ENCODE measurements at places on chromosomes 11 and 22.

GRCh38 chr22:44341431-44342346, 28.9 kb upstream of the SHISAL1 start:
- peak; percentile 31 for DNase-seq

DNA sequence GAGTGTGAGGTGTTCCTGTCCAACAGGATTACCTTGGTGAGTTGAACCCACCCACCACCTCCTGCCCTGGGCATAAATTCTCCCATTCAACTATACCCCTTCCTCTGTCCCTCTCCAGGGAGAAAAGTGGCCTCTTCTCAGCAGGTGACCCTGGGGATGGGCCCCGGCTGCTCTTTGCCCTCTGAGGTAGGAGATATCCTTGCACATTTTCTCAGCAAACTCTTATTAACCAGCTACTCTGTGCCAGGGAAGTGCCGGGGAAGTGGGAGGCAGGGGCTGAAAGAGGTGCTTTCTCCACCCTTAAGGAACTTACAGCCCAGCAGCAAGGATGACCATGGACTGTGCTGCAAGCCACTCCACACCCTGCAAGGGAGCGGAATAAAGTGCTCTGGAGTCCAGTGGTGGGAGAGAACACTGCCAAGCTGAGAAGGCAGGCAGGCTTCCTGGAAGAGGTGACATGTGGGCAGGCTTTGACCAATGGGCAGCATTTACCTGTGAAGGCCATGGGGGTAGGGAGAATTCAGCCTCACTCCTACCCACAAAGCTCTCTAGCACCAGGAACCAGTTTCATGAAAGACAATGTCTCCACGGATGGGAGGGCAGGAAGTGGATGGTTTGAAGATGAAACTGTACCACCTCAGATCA, 21.9 kb upstream of the OAF start:
- no peak for DNase-seq

DNA sequence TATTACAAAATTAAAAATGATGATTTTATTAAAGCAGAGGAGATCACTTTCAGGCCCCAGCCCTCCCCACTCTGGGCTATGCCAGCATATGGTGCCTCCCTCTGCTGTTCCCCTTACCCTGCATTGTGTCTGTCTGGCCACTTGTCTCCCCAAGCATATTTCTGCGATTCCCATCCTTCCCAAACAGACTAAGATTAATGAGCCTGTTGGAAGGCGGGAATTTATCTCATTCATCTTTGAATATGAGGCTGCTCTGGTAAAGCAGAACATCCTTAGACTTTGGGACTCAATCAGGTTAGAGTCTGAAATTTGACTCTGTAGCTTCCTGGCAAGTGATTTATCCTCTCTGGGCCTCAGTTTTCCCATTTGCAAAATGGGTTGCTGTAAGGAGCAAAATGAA, 25.7 kb downstream of the AMPD3 start:
- no peak for DNase-seq

DNA sequence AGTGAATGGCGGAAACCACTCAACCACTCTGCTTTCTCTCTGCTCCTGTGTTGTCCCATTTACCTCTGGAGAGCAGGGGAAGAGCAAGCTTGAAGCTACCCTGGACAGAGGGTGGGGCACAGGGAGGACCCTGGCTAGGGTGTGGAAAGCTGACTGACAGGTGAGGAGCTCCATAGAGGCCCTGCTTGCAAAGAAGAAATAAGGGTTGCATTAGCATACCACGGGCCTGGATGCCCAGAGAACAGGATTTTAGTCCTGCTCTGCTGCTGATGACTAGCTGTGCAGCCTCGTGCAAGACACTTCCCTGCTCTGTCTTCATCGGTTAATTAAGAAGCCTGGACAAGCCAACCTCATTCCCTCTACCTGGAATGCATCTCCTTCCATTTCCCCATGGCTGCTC, 135.0 kb downstream of the BUD13 start:
- no peak for DNase-seq

- DNase-seq, result no peak
These were observed 77.3 kb downstream of the CYB5R2 start for GRCh38 chr11:7595951-7596350.

DNA sequence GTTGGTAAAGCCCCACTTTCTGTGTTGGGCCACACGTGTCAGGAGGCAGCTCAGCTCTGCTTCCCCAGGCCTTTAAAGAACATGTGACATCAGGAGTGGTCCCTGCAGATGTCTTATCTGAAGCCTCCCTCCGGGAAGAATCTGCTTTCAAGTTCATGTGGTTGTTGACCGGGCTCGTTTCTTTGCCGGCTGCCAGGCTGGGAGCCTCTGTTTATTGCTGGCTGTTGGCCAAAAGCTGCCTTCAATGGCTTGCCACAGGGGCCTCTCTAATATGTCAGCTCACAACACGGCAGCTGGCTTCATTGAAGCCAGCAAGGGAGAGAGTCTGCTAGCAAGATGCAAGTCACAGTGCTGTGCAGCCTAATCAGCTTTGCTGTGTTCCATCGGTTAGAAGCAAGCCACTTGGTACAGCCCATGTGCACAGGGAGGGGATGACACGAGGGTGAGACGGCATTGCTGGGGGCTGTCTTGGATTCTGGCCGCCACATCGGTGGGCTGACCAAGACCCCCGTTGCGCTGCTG, 14.6 kb downstream of the MRGPRF start:
- no peak for DNase-seq

DNA sequence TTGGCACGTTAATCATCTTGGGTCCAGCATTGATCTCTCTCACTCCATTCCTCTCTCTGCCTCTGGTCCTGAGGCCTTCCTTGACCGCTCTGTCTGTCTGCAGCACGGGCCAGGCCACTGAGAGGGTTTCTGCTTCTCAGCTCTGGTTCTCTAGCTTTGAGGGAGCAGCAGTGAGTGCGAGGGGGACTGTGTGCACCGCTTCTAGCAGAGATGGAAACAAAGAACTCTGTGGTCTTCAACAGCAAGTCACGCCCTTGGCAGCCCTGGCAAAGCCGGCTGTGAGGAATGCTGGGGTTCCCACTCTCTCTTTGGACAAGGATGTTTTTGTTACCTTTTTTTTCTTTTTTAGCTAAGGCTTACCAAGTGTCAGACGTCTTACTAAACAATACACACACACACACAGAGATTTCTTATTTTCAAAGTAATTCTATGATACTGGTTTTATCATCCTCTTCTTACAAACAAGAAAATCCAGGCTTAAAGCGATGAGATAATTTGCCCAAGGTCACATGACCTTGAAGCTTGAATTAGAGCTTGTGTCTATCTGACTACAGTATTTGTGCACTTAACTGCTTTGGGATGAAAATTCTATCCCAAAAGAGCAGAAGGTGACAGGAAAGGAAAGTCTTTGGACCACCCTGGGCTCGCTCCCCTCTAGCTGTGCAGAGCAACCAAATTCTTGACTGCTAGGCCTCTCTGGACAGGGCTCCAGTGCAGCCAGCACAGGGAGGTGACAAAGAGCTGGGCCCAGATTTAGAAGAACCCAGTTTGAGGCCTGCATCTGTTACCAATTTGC, 293.2 kb downstream of the NTM start:
- DNase-seq, result no peak

DNA sequence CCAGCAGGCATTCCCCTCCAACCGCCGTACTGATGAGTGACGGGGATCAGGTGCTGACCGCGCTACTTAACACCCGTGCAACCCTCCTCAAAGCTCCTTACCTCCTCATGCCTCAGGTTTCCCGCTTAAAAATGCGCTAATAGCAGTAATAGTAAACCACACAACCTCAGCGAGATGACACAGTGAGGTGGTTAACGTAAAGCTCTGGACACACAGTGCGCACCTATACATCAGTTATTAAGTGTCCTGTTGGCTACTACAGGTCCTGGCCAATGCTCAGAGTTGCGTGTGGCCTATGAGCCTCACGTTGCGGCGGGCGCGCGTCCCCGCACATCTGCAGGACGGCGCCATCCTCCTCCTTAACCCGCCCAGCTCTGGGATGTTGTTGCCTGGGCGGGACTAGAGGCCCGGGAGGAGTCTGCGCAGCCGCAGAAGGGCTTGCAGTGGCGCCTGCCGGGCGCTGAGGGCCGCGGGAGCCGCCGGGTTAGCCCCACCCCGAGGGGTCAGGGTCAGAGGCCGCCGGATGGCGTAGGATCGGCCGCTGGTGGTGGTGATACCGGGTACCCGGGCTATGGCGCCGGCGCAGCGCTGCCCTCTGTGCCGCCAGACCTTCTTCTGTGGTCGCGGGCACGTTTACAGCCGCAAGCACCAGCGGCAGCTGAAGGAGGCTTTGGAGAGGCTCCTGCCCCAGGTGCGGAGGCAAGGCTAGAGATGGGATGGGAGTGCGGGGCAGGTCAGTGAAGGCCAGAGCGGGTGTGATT, at the start of gene CENATAC:
TSS of gene CENATAC (plus strand) at position 512 of the 761 bp plus-strand sequence. CDS start at position 572, 60 bp downstream.
- peak; percentile 96 for DNase-seq

GRCh38 chr22:27139935-27140511, 482.6 kb downstream of the MIAT start:
- DNase-seq, result no peak

DNA sequence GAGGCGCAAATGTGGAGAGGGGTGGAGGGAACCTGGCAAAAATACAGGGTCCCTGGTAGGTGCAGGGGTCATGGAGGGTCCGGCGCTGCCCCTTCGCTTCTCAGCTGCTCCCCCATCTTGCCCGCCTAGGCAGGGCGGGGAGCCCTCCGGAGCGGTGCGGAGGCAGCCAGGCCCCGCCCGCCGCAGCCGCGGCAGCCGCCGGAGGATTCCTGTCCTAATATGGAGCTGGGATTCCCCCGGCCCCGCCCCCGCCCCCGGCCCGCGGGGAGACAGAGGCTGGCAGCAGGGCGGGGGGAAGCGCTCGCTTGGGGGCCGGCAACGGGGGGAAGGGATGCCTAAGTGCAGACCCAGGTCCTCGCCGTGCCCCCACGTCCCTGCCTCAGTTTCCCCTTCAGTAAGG, 1.0 kb upstream of the NPAS4 start:
- peak; percentile 43 for DNase-seq

DNA sequence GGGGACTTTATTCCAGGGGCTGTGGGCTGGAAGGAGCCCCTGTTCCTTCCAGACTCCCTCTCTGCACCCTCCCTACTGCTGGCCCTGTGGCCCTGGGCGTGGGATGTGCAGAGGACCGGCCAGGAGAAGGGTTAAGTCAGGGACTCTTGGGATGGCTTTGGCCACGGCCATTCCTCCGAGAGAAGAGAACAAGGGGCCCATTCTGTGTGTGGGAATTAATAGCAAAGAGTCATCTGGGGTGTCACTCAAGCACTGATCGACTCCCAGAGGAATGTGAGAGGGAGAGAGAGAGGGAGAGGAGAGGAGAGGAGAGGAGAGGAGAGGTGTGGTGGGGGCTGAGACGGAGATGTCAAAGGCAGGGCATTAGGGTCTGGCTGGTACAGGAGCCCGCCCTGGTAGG, 14.2 kb upstream of the SOX10 start:
- DNase-seq, result no peak

DNA sequence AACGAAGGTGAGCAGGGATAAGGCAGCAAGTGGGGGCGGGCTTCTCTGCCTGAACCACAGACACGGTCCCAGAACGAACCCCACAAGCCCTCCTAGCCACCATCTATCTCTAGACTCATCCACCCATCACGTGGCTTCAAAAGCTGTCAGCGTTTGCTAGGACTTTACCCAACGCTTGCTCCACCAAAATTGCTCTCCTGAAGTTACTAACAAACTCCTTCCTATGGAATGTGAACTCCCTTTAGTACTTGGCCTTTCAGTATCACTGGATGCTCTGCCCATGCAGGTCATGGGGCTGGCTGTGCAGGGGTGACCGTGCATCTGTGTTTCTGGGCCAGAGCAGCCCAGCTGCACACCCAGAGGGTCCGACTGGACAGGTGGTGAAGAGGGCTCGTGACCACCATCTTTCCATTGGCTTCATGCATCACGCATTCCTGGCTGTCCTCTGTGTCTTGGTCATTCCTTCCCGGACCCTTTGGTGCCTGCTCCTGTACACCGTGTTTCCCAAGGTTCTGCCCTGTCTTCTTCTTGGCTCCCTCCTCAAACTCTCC, 85.1 kb downstream of the MYO7A start:
- DNase-seq, result no peak

DNA sequence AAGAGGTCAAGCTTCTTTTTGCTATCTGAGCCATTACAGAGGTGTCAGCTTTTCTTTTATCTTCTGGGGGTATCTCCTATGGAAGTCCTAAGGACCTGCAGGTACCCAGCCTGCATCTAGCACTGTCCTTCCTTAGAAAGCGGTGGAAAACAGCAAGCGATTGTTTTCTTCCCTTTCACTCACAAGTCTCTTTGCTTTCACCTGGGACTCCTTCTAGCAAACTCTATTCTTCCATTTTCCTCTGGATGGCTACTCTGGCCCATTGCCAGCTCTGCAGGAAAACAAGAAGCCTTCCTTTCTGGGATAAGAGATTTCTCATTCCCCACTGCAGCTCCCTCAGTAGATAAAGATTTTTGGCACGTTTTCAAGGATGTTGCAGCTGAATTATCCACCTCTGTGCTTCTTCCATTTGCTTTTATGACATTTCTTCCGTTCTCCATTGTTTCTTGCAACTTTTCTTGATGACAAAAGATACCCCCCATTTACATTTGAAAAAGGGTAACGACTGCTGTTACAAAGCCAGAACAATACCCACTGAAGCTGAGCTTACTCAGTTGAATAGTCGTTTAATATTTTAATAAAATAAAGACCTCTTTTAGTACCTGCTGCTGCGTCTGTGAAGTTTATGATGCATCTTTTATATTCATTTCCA, 40.2 kb upstream of the BDNF start:
- no peak for DNase-seq

- peak; percentile 59 for DNase-seq
These were observed 71.1 kb upstream of the SLC25A18 start for GRCh38 chr22:17492247-17492646.

GRCh38 chr11:102580185-102580951, 44.8 kb downstream of the MMP20 start:
- no peak for DNase-seq

DNA sequence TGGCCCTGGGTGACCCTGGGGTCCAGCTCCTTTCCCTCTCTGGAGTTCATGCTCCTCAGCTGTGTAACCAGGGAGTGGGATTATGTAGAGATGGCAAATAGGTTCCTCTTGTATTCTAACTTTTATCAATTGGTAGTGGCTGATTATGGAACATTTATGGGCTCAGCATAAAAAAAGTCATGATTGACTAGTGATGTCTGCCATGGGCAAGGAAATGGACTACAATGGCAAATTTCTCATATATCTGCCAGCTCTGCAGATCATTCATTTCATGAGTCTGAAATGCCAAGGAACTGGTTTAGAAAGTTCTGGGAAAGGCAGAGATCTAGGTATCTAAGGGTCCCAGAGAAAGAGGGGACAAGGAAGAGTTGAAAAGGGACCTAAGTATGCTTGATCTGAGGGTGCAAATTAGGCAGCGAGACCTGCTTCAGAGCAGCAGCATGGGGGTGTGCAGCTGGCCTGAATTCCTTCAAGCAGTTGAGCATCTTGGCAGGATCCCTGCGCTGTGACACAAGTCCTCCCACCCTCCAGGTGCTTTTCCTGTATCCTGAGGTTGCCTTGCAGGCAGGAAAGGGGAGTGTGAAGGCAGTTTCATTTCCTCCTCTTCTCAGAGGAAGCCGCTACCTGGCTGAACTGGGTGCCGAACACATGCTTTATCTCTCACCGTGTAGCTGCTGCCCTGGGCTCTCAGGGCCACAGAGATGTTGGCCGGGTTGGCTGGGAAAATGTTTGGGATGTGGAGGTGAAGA, 10.4 kb downstream of the SLC15A3 start:
- DNase-seq, result no peak

- peak; percentile 58 for DNase-seq
These were observed 1.7 kb downstream of the OSBPL5 start for GRCh38 chr11:3163241-3163981.
